H1 (cell line): ENCODE measurements at places on chromosomes 16 and 17. TPM values are rescaled to one million over a fixed set of nuclear protein-coding genes. Genes with fewer than 3 reads are reported as not detected.

GRCh38 chr17:17911001-17911613 lies 61.1 kb downstream of the TOM1L2 start:
- no peak for DNase-seq

DNA sequence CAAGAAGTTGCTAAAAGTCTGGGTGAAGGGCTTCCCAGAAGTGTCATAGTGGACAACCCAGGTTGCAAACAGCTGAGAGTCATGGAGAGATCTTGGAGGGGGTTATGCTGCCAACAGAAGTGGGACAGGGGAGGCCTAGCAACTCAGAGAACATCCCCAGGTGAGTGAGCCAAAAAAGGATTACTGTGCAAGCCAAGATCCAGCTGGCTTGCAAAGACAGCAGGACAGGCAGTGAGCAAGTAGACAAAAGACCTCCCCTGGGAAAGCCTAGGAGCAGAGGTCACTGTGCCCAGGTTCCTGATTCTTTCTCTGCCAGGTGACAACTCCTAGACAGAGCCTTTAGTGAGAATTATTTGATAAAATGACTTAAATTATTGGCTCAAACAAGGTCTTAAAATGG lies 9.5 kb upstream of the LONP2 start:
- no peak for DNase-seq

DNA sequence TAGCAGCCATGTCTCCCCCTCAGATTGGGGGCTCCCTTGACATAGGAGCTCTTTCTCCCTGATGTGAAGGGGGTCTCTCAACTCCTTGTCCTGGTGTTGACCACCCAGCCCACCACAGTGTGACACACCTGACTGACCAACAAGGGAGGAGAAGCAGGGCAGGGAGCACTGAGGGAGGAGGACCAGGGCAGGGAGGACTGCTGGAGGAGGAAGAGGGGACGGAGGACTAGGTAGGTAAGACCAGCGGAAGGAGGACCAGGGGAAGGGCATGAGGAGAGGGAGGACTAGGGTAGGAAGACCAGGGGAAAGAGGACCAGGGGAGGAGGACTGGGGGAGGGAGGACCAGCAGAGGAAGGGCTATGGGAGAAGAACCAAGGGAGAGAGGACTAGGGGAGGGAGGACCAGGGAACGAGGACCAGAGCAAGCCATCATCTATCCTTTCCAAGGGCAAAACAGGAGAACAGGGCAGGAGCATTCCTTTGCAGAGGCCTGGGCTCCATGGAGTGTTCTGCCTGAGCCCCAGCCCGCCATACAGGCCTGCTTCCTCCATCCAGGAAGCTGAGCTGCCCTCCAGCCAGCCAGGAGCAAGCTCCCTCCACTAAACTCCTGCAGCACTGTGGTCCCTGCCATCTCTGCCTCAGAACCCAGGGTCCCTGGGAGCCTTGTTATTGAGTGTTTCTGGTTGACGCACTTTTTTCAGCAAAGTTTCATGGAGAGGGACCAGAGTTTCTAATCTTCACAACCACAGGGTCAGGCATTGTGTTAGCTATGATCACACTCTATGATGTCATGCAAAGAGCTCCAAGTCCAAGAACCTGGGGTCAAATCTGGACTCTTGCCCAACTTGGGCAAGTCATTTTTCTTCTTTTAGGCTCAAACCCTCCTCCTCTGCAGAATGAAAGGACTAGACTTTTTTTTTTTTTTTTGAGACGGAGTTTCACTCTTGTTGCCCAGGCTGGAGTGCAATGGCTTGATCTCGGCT lies 15.4 kb upstream of the KRT17 start:
- no peak for DNase-seq

KRTAP1-1 gene
- not detected in 2 replicates for total RNA-seq

COG8 gene
- 55.4 and 55.6 TPM in 2 replicates for total RNA-seq

TTLL6 gene
- total RNA-seq, result 2.6 and 2.7 TPM in 2 replicates
